ENCODE measurements at places on chromosomes 6 and 20.
A peak's percentile ranks its signal among the peaks of the same experiment; 100 is the strongest.

DNA sequence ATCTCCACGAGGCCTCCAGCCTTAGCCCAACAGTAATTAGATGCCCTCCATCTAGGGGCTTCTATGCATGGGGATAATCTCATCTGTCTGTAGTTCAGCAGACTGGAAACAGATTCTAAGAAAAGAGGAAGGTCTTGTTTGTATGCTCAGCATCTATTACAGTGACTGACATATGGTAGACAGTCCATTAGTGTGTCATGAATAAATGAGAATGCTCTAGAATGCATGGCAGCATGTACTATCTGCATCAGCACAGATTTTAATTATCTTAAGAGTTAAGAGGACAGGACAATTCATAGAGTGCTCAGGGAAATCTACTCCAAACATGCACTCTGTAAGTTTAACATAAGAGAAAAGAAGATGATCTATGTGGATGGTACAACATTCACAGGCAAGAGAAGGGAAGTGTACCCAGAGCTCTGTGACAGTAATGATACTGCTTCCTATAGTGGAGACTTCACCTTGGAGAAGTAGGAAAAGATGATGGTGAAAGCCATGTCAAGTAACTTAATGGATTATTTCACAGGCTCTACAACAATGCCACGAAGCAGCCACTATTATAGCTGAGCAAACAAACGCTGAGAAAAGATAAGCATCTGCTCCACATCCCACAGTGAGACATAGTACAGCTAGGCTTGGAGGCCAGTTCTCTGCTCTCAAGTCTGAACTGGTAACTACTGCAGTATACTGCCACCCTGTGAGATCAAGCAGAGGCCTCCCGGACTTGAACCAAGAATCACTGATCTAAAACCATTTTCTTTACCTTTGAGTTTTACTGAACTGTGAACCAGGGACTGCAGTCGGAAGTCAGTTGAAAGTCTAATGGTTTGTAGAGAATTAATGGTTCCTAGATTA lies 309.2 kb upstream of the SPTLC3 start:
- no peak for DNase-seq

GRCh38 chr6:163133017-163133416 lies 281.5 kb upstream of the QKI start:
- DNase-seq, result no peak

DNA sequence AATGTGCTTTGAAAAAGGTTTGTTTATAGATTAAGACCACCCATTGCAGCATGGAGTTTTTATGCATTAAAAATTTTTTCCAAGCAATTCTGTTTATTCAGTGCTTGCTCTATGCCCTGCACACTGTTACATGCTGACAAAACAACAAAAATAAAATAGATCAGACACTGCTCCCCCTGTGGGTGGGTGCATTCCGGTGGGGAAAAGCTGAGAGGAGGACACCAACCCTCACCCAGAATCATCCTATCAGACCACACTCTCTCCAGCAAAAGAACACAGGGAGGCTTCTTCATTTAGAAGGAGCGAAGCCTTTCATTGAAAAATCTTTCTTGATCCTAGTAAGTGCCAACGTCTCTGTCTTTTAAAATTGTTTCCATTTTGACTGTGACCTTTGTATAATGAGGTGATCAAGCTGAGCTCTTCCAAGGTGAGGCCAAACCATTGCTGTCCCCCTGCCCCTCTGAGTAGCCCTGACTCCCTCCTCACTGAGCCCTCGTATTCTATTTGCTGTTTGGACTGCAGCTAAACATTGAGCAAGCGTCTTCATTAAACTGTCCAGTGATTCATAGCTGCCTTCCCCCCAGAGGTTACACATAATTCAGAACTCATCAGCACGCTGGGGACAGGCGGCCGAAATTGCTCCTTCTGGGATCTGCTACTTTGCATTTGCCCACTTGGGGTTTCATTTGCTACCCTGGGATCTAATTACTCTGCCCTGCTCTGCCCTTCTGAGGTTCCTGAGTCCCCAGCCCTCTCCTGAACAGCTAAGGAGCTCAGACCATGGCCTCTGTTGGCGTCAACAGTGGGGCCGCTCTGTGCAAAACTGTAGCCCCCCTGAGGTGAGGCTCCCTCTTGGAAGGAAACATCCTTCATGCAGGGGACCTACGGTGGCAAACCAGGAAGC lies 102.4 kb downstream of the F13A1 start:
- no peak for DNase-seq

DNA sequence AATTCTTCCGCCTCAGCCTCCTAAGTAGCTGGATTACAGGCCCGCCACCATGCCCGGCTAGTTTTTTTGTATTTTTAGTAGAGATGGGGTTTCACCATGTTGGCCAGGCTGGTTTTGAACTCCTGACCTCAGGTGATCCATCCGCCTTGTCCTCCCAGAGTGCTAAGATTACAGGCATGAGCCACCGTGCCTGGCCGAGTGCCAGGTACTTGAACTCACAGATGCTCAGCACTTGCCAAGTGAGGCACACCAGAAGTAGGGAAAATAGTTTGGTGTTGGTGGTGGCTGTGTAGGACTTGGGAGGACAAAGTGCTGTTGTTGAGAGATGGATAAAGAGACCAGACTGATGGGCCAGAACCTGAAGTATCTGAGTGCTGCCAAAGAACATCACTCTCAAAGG lies 40.0 kb upstream of the MBOAT1 start:
- no peak for DNase-seq

- no peak for DNase-seq
These were observed 17.4 kb upstream of the AVP start for GRCh38 chr20:3101737-3102574.

- no peak for DNase-seq
These were observed 18.6 kb downstream of the DSE start for GRCh38 chr6:116389357-116389756.

GRCh38 chr6:68709091-68709490 lies 74.0 kb downstream of the ADGRB3 start:
- DNase-seq, result no peak

GRCh38 chr6:144320741-144321140 lies 35.6 kb downstream of the UTRN start:
- DNase-seq, result no peak

DNA sequence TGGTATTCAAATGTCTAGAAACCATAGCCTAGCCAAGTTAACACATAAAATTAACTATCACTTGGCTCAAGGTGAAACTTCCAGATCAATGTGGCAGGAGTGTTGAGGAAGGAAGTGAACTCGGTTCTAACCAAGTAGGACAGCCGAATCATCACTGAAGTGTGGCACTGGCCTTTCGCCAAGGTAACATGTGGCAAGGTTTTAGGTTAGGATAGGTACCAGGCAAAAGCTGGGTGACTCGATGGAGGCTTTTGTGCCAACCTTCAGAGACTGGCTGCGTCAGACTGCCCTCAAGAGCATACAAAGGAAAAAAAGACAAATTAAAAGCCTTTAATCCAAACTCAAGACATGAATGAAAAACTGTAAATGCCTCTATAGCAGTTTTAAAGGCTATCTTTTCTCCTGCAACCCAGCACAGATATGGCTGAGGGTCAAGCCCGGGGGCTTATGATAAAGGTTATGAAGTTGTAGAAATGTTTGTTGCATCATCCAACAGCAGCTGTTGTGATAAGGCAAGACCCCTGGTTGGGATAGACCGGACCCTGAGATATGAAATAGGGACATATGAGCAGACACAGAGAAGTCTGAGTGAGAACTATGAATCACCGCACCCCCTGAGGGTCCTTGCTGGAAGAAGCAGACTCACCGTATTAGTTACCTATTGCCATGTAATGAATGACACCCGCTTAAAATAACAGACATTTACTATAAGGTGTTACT lies 11.9 kb downstream of the PSMB9 start:
- DNase-seq, result no peak

- no peak for DNase-seq
These were observed 34.5 kb downstream of the CENPW start for GRCh38 chr6:126374372-126374771.

DNA sequence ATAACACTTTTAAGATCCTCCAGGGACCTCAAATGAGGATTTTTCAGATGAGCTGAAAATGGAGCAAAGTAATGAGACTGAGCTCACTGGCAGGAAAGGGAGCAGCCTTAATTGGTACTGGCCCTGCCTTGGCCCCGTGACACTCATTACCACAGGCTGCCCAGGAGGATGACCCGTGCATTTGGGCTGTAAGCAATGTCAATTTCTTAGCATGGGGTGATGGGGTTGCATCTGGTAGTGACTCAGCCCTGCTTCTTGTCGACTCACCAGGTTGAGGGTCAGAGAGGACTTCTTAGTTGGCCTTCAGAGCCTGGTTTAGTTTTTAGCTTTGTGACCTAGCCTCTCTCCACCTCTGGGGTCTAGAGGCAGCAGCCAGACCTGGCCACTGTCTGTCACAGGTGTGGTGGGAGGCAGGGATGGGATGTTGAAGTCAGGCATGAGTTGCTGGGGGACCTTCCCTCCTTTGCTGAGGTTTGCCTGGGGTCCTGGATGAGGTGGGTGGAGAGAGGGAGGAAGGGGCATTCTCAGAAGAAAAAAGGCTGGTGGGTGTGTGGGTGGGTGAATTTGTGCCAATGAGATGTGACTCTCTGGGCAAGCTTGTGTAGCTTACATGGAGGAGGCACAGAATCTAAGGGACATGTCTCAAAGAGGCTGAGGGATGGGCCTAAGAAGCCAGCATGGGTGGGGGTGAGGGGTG lies 25.9 kb upstream of the EPB41L1 start:
- no peak for DNase-seq

- no peak for DNase-seq
These were observed 345.3 kb upstream of the SLC35B3 start for GRCh38 chr6:8780653-8781052.

DNA sequence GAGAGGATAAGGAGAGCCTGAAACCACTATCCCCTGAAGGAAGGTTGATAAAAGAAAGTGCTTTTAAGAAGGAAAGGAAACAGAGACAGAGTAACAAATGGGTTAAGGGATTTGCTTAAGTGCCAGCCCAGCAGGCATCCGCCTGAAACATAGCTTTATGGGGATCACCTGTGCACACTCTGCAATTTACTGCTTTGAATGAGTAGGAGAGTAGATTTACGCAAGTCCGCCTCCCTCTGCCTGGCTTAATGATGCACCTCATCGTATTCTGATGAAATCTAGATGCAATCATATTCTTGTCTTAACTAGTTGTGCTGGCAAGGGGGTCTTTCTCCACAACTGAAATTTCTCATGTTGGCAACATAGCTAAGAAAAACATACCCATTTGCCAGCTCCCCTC lies 101.1 kb upstream of the ID4 start:
- no peak for DNase-seq

GRCh38 chr6:138521790-138522189 lies 22.5 kb upstream of the NHSL1 start:
- DNase-seq, result no peak

- no peak for DNase-seq
These were observed 262.0 kb downstream of the PAX1 start for GRCh38 chr20:21967481-21967880.

DNA sequence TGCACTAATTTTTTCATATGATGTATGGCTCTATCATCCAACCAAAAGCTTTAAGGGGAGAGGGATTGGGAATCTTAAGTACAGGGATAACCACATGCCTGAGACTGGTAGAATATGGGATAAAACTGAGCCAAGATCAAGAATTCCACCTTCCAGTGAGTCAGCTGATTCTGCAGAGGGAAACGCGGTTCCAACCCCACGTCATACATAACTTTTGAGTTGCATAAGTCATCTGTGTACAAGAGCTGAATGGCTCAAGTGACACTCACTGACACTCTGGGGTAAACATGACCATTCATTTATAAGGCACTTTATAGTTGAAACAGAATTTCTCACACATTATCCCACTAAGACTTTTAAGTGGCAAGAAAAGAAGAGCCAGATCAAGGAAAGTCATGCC lies 16.4 kb downstream of the TRIM27 start:
- no peak for DNase-seq

- DNase-seq, result no peak
These were observed 150.8 kb downstream of the CDC5L start for GRCh38 chr6:44538131-44538806.

DNA sequence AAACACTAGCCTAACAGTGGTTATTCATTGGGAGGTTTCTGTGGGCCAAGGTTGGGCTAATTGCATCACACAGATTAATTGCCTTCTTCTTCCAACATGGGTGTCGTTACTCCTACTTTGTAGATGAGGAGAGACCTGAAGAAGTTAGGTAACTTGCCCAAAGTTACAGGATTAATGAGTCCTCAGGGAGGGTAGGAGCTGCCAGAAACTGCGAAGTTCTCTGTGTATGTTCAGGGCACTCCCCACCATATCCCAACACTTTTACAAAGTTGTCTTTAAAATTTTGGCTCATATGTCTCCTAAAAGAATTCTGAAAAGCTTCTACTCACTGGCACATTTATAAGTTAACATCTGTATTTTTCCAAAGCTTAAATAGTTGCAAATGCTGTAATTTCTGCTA lies 323.5 kb upstream of the HSF2 start:
- DNase-seq, result no peak

GRCh38 chr6:168030908-168031307 lies 33.4 kb downstream of the KIF25 start:
- no peak for DNase-seq

DNA sequence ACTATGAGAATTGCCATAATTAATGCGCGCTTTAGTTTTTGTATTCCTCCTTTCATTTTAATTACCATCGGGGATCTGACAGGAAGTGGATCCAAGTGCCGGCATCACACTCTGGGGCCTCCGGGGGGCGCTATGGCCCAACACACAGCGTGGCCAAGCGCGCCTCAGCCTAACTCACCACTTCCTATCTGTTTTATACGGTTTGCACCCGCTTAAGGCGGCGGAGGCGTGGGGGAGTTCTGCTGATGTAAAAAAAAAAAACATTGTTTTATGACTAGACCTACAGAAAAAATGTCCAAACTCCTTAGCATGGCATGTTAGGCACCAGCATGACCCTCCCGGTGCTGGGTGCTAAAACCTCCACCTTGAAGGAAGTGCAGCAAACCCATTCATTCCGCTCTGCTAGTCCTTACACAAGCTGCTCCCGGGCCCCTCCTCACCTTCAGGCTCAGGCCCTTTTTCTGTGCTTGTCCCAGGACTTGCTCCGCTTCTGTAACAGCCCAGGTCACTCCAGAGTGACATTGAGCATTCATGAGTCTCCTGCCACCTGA lies 4.5 kb upstream of the EBF4 start:
- DNase-seq, result peak; percentile 20
